ENCODE measurements at places on chromosomes 5 and 9.
A peak's percentile ranks its signal among the peaks of the same experiment; 100 is the strongest.

DNA sequence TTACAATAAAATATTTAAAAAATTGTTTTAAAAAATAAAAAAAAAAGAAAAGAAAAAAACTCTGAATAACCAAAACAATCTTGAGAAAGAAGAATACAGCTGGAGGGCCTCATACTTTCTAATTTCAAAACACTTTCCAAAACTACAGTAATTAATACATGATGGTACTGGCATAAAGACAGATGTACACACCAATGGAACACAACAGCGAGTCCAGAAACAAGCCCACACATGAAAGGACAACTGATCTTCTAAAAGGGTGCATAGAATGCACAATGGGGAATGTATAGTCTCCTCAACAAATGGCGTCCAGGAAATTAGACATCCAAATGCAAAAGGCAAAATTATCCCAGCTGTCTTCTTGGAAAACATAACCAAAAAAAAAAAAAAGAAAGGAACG lies 99.6 kb downstream of the LURAP1L start:
- no peak for DNase-seq

DNA sequence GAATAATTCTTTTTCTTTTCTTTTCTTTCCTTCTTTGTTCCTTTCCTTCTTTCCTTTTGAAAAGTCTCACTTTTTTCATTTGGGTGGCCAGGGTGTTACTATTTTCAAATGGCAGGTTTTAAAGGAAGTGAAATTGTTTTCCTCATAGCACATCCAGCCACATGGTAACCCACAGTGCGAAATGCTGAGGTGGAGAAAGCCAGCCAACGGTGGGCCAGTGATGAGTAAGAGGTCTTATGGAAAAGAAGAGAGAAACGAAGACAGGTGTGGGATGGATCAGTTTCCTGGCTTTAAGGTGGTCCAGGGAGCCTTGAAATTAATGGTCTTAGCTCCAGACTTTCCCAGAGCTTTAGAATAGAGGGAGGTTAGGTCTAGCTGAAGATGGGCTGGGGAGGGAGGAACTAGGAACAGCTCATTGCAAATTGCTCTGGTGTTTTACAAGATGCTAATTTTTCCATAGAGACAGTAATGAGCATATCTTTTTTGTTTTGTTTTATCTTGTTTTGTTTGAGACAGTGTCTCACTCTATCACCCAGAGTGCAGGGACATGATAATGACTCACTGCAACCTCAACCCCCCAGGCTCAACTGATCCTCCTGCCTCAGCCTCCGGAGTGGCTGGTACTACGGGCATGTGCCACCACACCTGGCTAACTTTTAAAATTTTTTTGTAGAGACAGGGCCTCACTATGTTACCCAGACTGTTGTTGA lies 17.8 kb downstream of the ITK start:
- no peak for DNase-seq

DNA sequence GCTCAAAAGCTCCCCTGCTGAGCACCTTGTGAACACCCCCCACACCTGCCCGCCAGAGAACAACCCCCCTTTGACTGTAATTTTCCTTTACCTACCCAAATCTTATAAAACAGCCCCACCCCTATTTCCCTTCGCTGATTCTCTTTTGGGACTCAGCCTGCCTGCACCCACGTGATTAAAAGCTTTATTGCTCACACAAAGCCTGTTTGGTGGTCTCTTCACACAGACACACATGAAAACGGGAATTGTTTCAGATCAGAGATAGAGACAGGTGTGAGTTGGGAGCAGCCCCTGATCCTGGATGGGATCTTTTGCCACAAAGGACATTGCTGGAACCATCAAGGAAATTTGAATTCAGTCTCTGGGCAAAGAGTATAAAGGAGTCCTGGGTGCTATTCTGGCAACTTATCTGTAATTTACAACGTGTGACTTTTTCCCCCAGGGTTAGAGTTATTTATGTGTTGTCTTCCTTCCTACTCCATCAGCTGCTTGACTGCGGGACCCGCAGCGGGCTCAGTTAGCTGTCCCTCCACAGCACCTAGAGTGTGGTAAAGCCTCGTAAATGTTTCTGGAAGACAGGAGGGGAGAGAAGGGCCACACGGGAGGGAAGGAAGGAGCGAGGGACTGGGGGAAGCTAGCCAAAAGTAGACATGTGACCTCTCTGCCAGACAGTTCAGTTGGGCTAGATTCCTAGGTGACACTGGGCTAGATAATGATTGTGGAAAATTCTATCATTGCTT lies 437.0 kb downstream of the ZNF608 start:
- no peak for DNase-seq

DNA sequence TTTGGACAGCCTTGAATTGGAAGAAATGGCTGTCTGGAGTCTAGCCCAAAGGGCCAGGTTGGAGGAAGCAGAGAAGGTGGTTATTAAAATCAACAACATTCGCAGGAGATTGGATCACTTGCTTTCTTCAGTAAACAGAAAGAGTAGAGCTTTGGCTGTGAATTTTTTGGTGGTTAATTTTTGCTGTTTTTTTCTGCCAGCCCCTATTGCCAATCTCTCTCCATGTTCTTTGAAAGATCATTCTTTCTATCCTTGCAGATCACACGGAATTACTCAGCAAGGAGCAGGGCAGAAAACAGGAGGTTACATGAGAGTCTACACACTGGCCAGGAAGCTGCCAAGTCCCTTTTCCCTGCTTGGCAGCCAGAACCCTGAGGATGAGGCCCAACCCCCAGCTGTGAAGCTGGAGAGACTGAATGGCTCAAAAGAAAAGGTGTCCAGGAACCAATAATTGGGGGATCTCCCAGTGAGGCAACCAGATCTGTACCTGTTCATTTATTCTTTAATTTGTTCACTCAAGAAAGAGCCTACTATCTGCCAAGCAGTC lies 13.0 kb downstream of the GLRX start:
- no peak for DNase-seq

GRCh38 chr5:16457451-16457850 lies 8.1 kb downstream of the ZNF622 start:
- DNase-seq = no peak

GRCh38 chr9:36051317-36051716 lies 14.6 kb downstream of the RECK start:
- DNase-seq = no peak

- no peak for DNase-seq
These were observed 391.0 kb upstream of the IRX2 start for GRCh38 chr5:3142261-3143027.

DNA sequence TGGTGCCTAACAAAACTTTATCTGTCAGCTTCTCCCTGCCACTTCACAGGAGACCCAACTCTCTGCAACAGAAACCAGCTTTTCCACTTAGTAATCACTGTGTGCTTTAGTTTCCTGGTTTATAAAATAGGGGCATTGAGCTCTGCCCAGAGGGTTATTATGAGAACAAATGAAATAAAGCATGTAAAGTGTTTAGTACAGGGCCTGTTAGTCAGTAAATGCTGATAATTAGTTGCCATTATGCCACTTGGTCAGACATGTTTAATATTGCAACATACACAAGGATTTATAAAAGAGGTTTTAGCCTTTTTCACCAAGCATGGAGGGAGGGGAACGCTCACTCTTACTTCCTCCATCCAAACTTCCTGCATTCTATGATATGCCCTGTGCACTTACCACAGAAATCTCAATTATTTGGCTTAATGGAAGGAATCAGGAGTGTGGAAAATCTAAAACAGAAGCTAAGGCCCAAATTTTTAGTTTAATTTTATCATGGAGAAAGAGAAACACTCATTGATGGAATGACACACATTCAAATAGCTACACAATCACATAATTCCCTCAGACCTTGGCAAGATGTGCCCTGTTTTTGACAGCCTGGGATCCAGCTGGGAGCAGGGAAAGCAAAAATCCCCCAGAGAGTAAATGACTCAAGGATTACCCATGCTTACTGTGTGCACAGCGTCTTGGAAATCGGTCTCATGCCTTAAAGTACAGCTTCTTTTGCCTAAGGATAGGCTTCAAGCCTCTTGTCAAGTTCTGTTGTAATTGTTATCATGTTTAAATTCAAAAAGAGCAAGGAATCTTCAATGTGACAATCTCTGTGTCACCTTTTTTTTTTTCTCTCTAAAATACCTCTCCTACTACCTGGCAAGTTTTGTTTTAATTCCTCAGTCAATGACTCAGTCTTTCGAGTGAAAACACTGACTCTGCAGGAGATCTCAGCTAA lies 34.0 kb downstream of the ZNF474 start:
- DNase-seq = no peak

DNA sequence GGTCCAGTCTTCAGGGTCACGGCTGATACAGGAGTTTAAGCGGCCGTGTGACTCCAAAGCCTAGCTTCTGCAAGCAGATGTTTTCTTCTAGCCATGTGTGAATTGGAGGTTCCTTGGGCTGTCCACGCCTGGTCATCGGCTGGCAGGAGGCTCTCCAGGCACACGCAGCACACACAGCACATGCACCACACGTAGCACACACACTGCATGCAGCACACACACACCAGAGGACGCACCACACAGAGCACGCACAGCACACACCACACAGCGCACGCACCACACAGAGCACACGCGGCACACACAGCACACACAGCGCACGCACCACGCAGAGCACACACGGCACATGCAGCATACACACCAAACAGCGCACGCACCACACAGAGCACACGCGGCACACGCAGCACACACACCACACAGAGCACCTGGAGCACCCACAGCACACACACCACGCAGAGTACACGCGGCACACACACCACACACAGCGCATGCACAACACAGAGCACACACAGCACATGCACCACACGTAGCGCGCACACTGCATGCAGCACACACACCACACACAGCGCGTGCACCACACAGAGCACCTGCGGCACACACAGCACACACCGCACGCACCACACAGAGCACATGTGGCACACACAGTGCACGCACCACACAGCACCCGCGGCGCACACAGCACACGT lies 234.3 kb downstream of the FANCC start:
- no peak for DNase-seq

GRCh38 chr9:18492612-18493011 lies 18.7 kb downstream of the ADAMTSL1 start:
- DNase-seq = no peak

- DNase-seq = no peak
These were observed 2.9 kb downstream of the SLC6A18 start for GRCh38 chr5:1228120-1228519.

DNA sequence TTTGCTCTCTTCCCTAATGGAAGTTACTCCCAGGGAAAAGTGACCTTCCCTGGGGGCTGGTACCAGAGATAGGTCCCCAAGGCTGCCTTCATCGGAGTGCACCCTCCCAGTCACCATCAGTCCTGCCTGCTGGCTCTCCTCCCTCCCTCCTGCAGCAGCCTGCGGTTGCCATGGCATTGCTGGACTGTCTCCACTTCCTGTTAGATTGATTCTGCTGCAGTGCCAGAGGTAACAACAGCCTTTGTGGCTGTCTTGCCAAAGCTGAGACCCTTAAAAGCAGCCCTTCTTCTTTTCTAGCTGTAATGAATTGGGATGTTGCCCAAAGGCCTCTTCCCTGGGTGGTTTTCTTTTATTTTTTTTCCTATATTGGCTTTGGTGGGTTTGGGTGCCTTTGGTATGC lies 78.1 kb upstream of the PRLR start:
- DNase-seq = no peak

DNA sequence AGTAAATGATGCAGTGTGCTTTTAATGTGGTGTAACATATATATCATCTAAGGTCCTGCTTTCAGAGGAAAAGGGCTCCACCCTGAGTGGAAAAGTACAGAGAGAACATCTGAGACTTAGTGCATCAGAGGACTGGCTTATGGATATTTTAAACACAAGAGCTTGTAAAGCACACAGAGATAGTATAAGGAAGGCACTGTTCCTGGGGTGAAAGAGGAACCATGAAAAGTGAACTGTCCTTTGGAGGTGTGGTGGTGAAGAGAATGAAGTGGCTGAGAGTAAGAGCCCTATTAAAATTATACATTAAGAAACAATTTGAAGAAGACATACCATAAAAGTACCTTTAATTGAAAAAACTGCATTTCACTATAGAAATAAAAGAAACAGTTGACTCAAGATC lies 68.9 kb downstream of the CSF2 start:
- DNase-seq = no peak

- no peak for DNase-seq
These were observed 55.7 kb downstream of the NR3C1 start for GRCh38 chr5:143347698-143348344.

- DNase-seq = no peak
These were observed 77.8 kb downstream of the BAAT start for GRCh38 chr9:101307051-101307450.

GRCh38 chr9:4380406-4380805 lies 80.5 kb upstream of the GLIS3 start:
- DNase-seq = no peak

- DNase-seq = no peak
These were observed 74.7 kb downstream of the MSX2 start for GRCh38 chr5:174799121-174799520.

DNA sequence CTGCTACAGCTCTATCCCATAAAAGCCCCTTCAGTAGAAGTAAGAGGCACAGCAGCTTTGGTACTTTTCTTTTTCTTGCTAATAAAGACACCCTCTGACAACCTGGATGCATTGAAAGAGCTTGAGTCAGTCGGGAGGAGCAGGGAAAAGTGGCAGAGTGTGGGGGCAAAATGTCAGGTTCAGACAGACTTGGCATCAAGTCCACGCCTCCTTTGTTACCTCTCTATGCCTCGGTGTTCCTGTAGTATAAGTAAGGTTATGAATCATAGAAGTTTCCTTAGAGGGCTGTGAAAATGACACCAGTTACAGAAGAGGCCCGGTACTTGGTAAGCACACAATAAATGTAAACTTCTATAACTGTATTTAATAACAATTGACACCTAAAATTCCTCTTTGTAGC lies 133.9 kb downstream of the ESM1 start:
- no peak for DNase-seq

DNA sequence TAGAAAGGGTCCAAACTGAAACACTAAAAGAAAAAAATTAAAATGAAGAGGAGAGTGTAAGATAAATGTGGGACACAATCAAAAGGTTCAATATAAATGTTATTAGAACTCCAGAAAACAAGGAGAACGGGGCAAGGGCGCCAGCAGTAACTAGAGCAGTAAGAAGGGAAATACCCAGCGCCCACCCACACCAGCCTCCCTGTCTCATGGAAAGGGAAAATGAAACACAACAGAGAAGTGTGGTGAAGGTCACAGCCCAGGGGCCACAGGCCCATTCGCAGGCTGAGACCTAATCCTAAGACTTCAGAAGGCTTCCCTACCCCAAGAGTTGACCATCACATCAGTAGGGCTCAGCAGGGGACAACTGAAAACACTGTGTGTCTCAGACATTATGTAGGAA lies 45.8 kb upstream of the CLK4 start:
- no peak for DNase-seq

DNA sequence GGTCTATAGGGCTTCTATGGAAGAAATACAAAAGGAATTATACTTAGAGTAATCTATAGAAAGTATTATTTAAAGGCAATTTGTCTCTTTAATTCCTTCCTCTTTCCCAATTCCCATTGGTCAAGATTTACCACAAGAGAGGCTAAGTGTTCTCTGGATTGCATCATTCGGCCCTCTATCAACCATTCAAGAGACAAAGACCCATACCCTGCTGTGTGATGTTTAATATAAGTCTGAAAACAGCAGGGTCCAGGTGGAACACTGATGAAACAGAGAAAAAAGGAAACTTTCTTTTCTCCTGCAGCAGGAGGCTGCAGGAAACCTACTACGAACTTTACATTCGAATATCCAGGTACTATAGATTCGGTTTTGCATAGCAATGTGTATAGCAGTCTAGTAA lies 323.4 kb downstream of the CHSY3 start:
- peak; percentile 6 for DNase-seq
